ENCODE measurements at places on chromosomes 3 and 15.

DNA sequence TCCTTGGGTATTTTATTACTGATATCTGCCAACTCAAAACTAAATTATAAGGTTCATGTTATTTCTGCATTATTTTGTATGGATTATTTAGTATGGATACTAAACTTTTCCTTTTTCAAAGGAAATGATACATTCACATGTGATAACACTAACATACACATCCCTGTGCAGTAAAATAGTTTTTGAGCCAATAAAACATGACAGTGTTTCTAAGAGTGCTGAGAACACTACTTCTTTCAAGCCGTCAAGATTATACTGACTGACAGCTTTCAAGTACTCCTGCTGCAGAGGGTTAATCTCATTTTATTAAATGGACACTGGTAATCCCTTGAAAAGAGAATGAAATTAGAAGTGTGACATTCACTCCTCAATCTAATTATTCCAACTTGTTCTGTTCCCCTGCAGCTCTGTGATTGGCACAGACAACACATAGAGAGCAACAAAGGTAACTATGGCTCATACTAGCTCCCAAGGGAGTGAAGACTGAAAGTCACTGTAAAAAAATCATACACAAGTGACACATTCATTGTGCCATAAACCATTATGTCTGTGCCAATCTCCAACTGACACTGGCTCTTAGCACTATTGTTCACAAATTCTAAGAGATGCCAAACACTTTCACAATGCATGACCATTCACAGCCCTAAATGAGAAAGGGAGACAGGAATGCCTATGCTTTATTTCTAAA lies 468.6 kb downstream of the SHQ1 start:
- DNase-seq = no peak

DNA sequence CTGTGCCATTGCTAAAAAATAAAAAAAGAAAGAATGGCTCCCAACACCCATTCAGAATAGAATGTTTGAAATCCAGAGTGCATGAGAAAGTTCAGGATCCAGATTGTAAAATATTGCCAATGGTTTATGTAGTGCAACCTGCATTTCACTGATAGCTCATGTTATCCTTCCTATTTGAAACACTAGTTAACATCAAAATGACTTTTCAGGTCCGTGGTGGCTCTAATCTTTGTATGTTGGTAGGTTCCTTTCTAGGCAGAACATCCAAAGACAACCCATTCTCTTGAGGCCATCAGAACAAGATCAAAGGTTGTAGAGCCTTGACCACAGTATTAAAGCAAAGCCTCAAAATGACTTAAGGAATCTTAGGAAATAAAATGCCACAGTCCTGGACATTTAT lies 51.0 kb downstream of the PLCL2 start:
- no peak for DNase-seq

- no peak for DNase-seq
Observed at GRCh38 chr3:15822281-15822680, 24.5 kb upstream of the ANKRD28 start.

GRCh38 chr3:193556841-193557240 lies 2.1 kb upstream of the ATP13A4 start:
- no peak for DNase-seq

DNA sequence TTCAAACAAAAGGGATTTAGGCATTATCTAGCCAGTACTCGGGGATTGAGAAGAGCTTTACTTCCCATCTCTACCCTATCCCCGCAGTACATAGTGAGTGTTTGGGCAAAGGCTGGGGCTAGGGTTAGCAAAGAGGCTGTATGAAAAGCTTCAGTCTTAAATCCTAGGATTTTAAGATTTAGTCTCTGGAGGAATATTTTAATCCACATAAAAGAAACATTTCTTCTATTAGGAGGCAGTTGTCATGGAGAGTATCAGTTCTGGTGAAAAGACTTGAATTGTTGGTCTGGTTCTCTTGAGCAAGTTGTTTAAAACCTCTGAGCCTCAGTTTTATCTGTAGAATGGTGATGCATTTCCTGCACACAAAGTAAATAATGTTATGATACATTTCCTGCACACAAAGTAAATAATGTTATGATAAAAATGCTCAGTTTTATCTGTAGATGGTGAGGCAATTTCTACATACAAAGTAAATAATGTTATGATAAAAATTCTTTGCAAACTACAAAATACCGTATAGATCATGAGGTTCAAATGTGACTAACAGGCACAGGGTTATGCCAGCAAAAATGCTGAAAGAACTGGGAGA lies 53.9 kb upstream of the ZBED2 start:
- DNase-seq = no peak

All from HuH-7 (cell line).